ENCODE measurements at places on chromosomes 13 and 19.

DNA sequence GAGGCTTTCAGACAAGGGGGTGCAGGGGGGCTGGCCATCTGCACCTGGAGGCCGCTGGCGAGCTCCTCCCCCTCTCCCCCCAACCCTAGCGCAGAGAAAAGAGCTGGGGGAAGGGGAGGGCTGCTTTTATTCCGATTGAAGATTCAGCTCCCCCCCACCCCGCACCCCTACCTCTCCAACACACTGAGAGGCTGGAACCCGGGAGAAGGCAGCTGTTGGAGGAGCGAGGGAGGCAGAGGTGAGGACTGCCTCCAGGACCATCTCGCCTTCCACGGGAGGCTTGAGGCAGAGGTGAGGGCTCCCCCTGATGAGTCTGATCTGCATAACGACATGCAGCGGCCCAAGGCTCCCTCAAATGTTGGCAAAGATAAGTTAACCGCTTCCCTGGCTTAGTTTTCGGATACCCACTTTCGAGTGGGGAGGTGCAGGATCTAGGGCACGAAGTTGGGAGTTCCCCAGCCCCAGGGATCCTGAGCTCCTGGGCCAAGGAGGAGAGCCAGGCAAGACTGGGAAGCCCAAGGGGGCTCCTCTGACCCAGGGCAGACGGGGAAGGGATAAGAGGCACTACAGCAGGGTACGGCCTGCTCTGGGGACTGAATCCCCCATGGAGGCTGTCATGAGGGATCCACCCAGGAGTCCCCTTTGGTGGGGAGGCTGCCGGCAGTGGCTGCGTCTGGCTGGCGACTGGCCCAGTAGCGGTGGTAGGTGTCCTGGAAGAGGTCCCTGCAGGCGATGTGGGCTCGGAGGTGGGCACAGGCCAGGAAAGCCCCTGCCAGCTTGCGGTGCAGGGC lies 1.2 kb upstream of the NUMBL start:
- no peak for DNase-seq

- no peak for DNase-seq
These were observed 41.4 kb downstream of the UQCRFS1 start for GRCh38 chr19:29171525-29171924.

- DNase-seq: no peak
These were observed 5.5 kb downstream of the SIN3B start for GRCh38 chr19:16834747-16835146.

DNA sequence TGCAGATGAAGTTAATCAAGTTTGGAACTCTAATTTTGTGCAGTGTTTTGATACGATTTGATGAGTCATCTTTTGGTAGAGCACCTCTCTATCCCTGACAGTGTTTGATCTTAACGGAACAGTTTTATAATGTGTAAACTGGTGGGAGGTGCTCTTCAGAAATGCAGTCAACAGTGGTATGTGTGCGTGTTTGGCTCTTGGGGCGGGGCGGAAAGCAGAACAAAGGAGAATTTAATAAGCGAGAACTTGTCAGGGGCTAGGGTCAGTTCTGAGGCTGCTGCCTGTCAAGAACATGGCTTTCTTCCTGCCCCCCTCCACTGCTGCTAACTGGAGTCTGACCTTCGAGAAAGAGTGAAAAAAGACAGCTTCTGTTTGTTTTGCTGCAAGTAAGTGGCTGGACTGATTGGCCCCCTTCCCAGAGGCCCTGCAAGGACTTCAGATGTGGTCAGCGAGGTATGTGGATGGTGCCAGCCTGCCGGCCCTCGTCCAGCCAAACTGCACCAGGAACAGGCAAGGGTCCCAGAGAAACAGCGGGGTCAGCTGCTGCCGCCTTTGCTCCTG lies 40.8 kb downstream of the BBC3 start:
- DNase-seq: peak; percentile 40

DNA sequence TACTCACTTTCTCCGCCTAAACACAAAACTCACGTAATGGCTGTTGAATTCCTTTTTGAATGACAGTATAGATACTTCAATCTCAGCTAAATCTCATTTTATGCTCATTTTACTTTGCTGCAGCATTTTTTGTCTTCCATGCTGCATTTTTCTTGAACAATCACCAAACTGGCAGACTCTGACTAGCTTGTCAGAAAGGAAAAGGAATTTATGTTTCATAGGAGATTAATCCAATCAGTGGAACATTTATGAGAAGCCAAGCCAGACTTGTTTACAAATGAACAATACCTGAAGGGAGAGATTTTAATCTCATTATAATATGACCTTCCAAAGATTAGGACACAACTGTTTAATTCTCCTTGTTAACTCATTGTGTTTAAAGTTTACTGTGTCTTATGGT lies 1044.3 kb downstream of the DIAPH3 start:
- no peak for DNase-seq

- DNase-seq: no peak
These were observed 29.8 kb downstream of the ARHGAP35 start for GRCh38 chr19:46890423-46891170.

- DNase-seq: no peak
These were observed 6.1 kb downstream of the CLEC4M start for GRCh38 chr19:7769171-7769570.

- DNase-seq: no peak
These were observed 167.4 kb downstream of the KDM4B start for GRCh38 chr19:5136073-5136855.

DNA sequence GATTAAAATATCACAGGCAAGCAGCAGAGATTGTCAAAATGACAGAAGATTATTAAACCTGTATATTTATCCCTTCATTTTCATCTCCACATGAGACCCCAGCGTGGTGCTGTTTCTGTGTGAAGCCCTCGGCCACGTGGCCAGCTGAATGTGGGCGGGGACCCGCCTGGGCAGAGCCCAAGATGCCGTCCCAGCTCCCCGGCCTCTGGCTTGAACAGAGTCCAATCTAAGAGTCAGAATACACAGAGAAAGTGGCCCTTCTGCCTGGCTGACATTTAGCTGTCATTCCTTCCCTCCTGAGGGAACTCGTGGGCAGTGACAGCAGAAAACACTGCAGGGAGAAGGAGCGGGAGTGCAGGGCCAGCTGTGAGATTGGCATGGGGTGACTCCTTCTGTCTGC lies 34.9 kb upstream of the UQCRFS1 start:
- DNase-seq: no peak

- DNase-seq: no peak
These were observed 36.7 kb upstream of the RANBP3 start for GRCh38 chr19:6014551-6015135.

DNA sequence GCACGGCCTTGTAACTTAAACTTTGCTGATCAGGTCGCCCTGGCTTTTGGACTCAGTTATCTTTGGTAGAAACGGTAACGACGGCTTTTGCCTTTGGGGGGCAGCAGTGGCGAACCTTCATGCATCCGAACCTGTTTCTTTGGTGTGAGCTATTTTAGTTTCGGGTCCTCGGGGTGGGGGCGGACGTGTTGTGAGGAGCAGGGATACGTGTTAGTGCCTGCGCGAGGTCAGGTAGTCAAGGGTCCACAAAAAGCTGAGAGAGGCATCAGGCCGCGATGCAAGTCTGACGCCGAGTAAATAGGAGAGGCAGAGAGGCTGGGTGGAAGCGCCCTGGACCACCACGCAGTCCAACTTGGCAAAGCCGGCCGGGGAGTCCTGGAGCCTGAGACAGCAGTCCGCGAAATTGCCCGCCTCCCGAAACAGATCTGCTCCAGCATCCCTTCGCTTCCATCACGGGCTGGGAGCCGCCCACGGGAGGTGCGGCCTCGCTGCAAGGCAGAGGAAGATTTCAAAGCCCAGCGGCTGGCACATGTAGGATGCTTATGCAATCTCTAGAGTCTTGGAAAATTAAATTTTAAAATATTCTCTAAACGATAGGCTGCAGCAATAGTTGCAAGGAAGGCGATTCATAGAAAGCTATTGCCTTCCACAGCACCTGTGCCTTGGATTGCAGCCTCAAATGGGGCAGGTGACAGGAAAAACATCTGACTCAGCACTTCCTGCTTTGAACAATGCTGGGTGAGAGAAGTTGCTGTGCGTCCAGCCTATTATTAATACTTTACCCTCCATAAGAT lies 4.6 kb upstream of the TPP2 start:
- DNase-seq: peak; percentile 76

Data from CD4-positive, alpha-beta T cell treated with Interleukin-15 for 1 hour (primary cell).